Endothelial cell of umbilical vein (primary cell): ENCODE measurements at places on chromosomes 2 and 18. TPM values are rescaled to one million over a fixed set of nuclear protein-coding genes. Genes with fewer than 3 reads are reported as not detected.

Gene TRIM43
- total RNA-seq, result not detected in 2 replicates

Gene ERMN
- not detected in 2 replicates for total RNA-seq

Gene AQP4
- not detected in 2 replicates for total RNA-seq

Gene PRADC1
- 19.6 and 21.8 TPM in 2 replicates for total RNA-seq

Gene GRHL1
- 0.85 and 1.1 TPM in 2 replicates for total RNA-seq

Gene LRRFIP1
- total RNA-seq, result 162 and 179 TPM in 2 replicates

Gene KCNJ3
- not detected in 2 replicates for total RNA-seq

Gene IL1B
- not detected in 2 replicates for total RNA-seq

Gene CCDC88A
- total RNA-seq, result 76.8 and 77.4 TPM in 2 replicates

Gene DTNB
- total RNA-seq, result 13.9 and 17.0 TPM in 2 replicates

Gene EML4
- 30.8 and 32.0 TPM in 2 replicates for total RNA-seq

GRCh38 chr2:40458271-40458794, 6.4 kb upstream of the SLC8A1 start:
- no peak for DNase-seq

DNA sequence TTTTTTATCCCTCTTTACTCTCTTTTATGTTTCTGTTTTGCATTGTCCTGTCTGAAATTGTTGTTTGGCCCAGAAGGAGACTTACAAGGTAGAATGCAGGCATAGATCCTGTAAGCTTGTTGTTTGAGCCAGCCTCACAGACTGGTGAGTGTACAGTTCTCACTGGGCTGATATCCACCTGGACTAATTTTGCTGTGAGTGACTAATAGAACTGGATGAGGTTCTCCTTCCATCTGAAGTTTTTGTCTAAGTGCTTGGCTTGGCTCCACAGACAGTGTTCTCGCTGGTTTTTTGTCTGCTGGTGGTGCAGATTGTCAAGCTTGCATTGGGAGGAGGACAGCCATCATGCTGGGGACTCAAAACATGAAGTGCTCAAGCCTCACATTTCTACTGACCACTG, 495.7 kb downstream of the TSN start:
- no peak for DNase-seq

DNA sequence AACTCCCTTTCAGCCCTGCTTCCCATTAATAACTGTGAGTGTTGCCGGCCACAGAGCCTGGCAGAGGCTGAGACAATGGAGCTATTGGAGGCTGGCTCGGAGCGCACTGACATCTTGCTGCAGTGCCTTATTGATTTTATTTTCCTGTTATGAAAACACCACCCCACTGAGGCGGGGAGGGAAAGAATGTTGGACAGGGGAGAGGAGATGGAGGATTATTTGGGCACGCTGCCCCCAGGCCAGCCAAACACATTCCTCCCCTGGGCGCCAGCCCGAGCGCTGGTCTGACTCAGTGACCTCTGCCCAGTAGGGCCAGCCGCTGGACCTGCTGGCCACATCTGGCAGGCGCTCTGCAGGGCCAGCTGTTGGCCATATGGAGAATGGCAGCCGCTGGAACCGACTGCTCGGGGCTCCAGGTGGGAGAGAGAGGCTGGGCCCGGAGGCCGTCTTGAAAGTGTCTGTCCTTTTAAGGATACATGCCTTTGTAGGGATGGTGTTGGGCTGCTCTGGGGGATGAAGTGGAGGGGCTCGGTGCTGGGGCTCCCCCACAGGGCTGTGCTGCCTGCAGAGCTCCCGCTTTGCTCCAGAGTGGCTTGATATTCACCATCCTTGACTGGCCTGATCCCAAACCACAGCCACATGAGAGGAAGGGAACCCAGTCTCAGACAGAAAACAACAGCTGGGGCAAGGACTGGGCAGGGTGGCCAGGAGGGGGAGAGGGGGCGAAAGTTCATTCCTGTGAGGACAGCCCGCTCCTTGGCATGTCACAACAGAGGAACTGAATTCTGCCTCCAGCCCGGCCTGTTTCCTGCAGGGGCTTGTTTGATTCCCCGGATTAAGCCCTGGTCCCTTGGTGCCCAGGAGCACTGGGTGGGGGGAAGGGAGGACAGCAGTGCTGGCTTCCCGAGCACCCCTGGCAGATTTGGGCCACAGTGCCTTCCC, 179.0 kb downstream of the KLHL29 start:
- no peak for DNase-seq

DNA sequence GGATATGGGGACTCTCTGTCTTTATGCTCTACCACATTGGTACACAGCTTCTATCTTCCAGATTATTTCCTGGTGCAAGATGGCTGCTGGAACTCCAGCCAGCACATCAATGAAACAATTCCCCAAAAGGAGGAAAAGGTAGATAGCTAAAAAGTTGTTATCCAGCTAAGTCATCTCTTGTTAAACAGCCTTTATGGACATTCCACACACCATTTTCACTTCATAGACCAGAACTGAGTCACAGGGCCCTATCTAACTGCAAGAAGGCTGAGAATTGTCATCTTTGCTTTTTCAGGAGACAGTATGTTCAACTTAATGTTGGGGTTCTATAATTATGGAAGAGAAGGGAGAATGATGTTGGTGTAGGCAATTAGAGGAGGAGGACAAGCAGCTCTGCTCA, 133.3 kb upstream of the NOSTRIN start:
- no peak for DNase-seq

DNA sequence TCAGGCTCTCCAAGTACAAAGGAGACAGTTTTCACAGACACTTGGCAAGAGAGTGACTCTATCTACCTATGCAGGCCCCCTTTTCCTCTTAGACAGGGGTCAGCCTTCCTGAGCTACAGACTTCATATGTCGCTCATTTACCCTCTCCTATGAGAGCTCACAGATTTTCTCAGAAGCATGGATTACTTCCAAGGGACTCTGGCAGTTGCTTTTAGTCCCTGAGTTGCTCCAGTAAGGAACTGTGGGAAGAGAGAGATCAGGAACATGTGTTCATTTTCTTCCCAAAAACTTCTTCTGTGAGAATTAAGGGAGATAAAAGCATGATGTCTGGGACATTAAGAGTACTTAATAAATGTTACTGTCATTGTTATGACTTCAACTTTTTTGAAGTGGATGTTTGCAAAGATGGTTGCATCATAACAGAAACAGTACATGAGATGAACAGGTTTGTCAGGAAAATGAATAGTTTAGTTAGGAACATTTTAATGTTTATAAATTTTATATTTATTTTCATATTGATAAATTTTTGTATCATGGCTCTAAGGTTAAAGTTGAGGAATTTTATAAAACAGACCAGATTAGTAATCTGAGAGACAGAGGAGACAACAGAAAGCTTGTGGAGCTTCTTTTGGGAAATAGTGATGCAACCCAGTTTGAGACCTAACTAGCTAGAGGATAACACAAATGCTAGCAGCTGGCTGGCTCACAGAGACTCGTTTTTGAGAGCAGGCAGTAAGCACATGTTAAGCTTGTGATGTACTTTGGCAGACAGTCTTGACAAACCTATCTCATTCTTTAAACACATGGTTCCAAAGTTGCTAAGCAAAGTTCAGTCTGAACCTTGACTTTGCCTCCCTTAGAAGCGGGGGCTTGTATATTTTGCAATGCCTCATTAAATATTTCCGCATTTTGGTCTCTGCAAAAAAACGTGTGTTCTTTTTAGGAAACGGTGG, 21.7 kb upstream of the UGP2 start:
- DNase-seq, result no peak

DNA sequence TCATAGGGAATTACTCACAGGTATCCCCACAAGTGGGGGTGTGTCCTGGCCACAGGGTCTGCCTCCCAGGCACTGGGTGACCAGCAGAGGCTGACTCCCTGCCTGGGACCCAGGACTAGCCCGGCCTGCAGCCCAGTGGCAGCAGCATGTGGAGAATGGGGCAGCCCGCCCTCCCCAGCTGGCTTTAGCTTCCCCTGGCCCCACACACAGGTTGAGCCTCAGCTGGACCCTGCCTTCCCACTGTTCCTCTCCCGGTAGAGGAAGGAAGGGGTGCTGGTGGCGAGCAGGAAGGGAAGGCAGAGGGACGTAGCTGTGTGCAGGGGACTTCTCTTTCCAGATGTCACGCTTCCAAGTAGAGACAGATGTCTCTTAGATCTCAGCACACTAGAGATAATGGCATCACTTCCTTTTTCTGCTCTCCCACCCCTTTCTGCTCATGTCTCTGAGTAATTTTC, 51.4 kb downstream of the EMILIN2 start:
- DNase-seq, result no peak

GRCh38 chr2:157691695-157692094, 63.0 kb upstream of the ACVR1C start:
- no peak for DNase-seq

DNA sequence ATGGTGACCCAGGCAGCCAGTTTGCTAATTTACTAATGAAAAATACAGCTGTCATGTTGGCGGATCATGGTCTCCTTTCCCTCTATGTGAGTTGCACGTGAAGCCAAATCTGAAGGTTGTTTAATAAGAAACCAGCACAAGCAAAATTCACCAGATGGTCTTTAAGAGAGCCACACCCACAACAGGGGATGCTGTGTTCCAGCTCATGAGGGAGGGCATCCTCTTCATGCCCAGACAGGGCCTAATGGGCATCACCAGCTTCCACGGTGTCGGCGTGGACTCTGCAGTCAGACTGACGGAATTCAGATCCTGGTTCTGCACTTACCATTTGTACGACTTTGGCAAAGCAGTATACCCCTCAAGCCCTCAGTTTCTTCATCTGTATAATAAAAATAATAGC, 39.9 kb downstream of the TMEM247 start:
- DNase-seq, result no peak

DNA sequence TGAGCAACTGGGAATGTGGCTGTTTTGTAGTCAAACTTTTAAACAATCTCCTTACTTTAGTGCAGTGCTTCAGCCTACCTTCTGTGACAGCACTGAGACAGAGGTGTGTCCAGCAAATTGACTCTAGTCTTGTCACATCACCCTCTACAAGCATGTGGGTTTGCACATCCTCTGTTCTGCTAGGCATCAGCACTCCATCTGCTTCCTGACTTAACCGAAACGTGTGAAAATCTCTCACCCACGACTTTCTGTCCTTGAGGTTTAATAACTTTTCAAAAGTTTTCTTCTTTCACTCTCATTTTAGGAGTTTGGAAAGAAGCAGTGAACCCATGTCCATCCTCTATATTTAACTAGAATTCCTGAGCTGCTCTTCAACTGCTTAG, 42.6 kb downstream of the TTR start:
- DNase-seq, result no peak

- no peak for DNase-seq
These were observed 72.6 kb upstream of the STPG4 start for GRCh38 chr2:47227532-47228279.

GRCh38 chr2:236714080-236714479, 144.5 kb downstream of the ACKR3 start:
- DNase-seq, result no peak

- no peak for DNase-seq
These were observed 3.5 kb downstream of the ESPNL start for GRCh38 chr2:238103465-238104225.

GRCh38 chr18:25230658-25231326, 121.2 kb downstream of the ZNF521 start:
- DNase-seq, result peak; percentile 97

DNA sequence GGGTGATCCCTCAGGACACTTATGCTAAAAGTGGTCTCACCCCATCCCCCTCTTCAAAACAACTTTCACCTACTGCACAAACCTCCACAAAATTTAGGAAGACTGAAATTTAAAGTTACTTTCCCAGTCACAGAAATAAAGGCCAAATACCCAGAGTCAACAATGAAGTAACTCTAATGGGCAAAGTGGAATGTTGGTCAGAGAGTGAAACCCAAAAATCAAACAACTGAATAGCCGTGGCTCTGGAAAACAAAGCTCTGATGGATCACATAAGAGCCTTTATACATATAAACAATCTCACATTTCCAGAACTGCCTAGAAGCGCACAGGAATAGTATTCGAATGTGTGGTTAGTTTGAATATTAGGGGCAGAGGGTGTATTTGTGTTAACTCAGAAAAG, 4.7 kb downstream of the ACVR1 start:
- DNase-seq, result no peak

DNA sequence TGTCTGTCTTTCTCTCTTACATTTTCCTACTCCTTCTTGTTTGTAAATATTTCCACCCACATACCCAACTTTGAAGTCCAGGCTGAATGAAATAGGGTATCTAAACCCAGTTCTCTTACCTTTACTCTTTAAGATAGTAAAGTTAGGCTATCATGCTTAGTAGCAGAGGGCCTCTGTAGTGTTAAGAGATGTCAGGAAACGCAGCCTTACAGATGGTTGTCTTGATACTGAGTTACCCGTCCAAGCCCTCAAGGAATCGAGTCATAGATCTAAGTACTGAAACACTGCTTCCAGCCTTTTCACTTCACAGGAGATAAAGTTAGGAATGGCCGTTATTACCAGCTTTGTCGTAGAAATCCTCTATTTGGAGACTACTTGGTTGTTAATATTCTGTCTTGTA, 24.3 kb downstream of the MRPS9 start:
- DNase-seq, result no peak
